Motor neuron (in vitro differentiated cells): ENCODE measurements at places on chromosomes 5 and 9.

DNA sequence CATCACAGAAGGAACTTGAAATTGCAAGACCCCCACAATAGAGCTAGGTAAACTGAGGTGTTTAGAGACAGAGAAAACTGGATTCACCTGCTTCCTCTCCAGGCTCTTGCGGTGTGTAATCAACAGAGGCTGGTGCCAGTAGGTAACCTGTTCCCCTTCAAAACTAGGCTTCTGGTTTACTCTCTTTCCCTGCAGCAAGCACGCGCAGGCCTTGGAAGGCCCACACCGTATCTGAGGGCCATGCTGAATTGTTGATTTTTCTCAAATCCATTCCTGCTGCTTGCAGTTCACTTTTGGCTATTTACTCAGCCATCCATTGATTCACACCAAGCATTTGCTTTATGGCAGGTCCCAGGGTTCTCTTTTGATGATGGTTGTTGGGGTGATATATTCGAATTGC, 667 bp upstream of the FRRS1L start:
- no peak for ATAC-seq

DNA sequence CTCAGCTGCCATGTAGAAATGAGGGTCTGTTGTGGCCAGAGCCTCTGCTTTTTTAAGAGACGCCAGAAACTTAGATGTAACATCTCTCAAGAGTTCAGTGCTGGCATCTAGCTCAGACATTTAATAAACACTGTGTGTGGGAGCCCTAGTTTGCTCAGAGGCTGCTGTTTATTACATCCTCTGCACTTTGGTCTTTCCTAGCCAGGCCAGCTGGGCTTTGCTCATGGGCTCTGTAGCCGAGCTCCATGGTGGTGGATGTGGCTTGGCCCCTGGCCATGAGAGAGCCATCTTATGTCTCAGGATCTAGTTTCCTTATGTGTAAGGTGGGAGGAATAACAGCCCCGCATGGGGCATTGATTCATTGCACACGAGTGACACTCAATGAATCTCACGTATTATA, 30.0 kb downstream of the ARHGEF37 start:
- ATAC-seq: no peak

GRCh38 chr5:124957063-124957462, 210.6 kb upstream of the ZNF608 start:
- ATAC-seq: no peak

GRCh38 chr9:113618836-113619490, 155.4 kb downstream of the RGS3 start:
- no peak for ATAC-seq

DNA sequence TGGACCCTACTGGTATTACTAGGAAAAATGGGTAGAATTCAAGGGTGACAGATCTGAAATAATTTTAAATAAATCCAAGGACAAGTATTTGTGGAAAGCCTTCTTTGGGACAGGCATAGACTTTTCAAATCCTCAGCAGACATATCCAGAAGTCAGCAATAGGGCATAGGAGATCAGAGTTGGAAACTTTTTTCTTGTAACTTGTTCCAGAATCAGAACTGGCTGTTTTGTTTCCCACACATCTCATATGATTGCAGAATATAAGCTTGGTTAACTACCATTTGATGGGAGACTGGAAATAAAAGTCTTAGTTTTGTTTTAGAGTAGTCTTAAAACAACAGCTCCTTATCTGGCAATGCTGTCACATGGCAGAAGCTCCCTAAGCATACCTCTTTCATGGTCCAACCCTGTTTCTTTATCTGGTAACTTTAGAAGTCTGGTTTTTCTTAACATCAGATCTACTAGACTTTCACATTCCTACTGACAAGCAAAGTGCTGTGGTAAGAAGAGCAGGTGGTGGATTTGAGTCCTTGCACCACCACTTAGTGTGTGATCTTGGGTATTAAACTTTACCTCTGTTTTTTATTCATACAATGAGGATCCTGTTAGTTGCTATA, 25.1 kb downstream of the XRCC4 start:
- ATAC-seq: no peak

DNA sequence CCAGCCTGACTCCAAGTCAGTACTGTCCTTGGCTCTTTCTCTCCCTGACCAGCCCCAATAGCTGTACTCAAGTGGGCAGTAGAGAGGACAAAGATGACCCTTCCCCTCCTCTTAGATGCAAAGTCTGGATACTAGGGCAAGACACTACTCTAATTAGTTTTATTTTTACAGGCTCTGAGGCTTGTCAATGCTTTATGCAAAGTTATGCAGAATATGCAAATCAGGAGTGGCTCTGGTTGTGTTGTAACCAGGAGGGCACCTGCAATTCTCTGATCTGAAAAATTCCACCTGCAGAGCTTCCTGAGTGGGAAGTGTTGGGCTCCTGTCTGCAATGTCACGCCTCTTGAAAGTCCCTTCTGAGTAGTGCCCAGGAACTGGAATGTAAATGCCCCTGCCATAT, 201.5 kb downstream of the RGS3 start:
- peak; percentile 78 for ATAC-seq

- no peak for ATAC-seq
Measured at GRCh38 chr5:43638107-43638506, 35.1 kb downstream of the NNT start.

- peak; percentile 87 for ATAC-seq
Measured at GRCh38 chr5:58983526-58984452, 400.9 kb downstream of the RAB3C start.

DNA sequence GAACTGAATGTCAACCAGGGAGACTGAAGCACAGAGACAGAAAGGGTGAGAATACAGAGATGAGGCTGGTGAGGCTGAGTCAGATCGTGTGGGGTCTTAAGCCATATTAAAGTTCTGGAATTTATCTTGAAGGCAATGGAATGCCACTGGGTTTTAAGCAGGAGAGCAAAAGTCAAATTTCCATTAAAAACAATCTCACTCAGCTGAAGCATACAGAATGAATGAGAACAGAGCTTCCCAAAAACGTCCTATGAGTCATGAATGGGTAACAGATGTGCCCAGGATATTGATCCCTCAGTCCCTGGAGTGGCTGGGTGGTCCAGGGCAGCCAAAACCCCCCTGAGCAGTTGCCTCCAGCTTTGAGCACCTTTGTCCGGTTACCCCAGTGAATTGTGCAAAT, 44.9 kb downstream of the PFDN1 start:
- ATAC-seq: no peak

- ATAC-seq: peak; percentile 94
Measured at GRCh38 chr5:125043781-125044391, 297.4 kb upstream of the ZNF608 start.

GRCh38 chr9:908536-909205, 67.2 kb downstream of the DMRT1 start:
- ATAC-seq: no peak

GRCh38 chr9:126859111-126859510, 1.3 kb upstream of the ZBTB34 start:
- ATAC-seq: no peak

GRCh38 chr5:1018596-1018995, 10.0 kb downstream of the NKD2 start:
- ATAC-seq: no peak

- ATAC-seq: no peak
Measured at GRCh38 chr9:99034149-99034548, 70.8 kb upstream of the TGFBR1 start.

DNA sequence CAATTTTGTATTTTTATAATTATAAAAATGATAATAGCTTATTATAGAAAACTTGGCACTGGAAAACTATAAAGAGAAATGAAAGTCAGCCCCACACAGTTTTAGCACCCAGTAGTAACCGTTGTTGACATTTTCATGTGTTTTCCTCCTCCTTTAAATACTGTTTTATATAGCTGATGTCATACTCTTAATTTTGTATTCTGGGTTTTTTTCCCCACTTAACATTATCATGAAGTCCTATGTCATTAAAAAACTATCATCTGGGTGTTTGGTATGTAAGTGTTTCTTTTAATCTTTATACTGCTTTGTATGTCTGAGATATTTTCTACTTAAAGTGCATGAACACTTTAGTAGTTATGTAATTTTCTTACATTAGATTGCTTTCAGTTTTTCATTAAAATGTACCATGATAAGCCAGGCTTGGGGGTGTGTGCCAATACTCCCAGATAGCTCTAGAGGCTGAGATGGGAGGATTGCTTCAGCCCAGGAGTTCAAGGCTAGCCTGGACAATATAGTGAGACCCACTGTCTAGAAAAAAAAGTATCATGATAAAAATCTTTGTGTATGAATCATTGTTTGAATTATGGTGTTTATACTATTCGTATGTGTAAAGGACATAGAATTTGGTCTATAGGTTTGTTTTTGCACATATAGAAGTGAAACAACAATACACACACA, 2.7 kb downstream of the RAD50 start:
- no peak for ATAC-seq

DNA sequence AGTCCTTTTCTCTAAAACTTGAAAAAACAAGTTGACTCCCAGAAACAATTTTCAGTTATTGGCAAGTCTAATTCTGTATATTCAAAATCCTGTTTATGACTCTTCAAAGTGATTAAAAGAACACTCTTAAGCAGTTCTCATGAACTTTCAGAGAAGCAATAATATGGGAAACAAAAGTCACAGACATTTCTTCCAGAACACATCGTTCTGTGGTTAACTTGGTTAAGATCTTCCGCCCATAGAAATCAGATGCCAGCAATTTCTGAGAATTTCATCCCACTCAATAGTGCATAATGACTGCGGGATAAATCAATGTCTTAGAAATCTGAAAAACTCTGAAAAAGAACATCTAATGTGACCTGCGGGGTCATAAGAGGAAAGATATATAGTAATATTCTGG, 300.5 kb downstream of the COX7C start:
- no peak for ATAC-seq

GRCh38 chr5:63125862-63126261, 547.2 kb downstream of the LRRC70 start:
- peak; percentile 80 for ATAC-seq

DNA sequence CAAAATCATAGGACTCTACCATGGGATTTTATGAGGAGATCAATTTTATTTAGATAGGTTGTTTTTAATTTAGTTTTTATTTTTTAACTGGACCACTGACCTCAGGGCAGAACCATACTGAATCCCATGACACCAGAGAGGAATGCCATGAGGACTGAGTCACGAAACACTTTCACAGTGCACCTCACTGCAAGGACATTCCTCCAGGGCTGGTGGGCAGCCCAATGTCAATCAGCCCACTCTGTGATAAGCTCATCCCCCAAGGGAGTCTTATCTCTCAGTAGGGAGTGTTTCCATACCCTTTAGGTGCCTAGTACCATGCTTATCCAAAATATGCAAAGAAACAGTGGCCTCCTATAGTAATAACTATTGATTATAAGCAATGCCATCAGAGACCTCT, 224.5 kb upstream of the CDH6 start:
- no peak for ATAC-seq

DNA sequence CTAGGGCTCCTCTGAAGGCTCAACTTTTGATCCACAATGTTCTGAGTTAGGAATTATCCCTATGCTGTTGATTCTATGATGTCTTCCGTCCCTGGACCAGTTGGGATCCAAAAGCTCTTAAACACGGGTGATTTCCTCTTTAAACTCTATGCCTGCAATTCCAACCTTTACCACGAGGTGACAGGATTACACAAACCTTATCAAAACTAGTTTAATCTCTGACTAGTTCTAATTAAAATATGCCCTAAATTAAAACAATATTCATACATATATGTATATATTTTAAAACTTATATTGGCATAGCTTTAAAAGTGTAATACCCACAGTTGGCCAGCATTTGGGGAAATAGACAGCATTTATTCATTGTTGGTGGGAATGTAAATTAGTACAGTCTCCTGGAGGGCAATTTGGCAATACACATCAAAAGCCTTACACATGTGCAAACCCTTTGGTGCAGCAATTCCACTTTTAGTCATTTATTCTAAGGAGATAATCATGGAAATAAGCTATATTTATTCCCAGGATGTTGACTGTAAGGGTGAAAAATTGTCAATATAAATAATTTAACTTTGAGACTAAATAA, 51.6 kb upstream of the PHYKPL start:
- no peak for ATAC-seq

DNA sequence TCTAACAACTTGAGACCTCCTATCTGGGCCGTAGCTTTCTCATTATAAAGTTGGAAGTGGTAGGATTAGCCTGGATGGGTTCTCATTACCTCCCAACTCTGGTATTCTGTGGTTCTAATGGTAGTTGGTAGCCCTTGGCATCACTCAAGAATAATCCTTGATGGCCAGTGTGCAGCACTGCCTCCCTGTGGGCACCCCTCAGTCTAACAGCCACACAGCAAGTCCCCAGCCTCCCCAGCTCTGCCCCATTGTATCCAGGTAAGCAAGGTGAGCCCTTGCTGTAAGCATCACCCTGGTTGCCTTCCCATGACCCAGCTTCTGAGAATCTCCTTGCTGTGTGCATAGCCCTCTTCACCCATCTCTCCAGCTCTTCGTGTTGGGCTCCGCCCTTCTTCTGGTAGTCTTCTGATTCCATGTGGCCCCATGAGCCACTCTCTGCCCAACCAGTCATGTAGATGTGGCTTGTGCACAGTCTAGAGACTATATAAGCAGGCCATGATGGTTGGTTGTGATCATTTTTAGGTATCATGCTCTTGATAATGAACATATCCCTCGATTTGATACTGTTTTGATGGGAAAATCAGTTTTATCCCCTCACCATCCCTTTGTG, 57.6 kb upstream of the GRHPR start:
- no peak for ATAC-seq

DNA sequence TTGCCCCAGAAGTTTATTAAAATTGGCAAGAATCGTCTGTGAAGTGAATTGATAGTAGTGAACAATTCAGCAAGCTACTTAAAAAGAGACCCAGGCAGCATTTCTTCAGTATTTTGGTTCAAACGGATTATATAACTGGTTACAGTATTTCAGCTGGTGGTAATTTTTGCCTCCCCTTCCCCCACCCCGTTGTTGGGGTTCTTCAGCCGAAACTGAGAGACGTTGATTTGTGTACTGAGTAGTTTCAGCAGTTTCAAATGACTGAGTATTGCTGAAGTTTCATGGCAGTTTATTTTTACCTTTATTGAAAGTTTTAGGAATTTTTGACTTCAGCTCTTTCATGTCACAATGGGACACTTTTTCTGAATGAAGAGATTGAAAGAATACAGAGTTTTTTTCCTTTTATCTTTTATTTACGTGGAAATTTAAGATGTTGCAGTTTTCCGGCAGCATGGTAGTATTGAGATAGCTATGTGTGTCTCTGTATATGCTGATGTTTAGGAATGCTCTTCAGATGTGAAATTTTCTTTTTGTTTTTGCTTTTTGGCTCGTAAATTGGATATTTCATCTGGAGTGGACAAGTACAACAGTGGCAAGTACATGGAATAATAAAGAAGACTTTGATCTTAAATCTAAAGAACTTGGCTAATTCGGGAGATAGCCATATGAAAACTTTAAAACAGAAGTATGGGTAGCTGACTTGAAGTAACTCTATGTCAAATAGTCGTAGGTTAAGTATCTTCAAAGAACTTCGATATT, 1.9 kb downstream of the GPBP1 start:
- no peak for ATAC-seq

- no peak for ATAC-seq
Measured at GRCh38 chr5:132008961-132009680, 2.3 kb downstream of the ACSL6 start.

- no peak for ATAC-seq
Measured at GRCh38 chr5:140399979-140400729, 1.5 kb upstream of the ANKHD1 start.

GRCh38 chr9:131423171-131423581, 29.3 kb downstream of the PRRC2B start:
- ATAC-seq: peak; percentile 59

- no peak for ATAC-seq
Measured at GRCh38 chr5:160935776-160936175, 83.8 kb upstream of the ATP10B start.
